Liver (tissue), 10 donors: ENCODE measurements at places on chromosomes 5 and 9. TPM values are rescaled to one million over a fixed set of nuclear protein-coding genes. Genes with fewer than 3 reads are reported as not detected.

Gene C1QTNF3
- 3.1 TPM for total RNA-seq

Gene ZFP2
- total RNA-seq: 0.50 TPM

Gene ZBED3
- 2.8 TPM for total RNA-seq

Gene GARIN3
- not detected for total RNA-seq

Gene MYO10
- total RNA-seq: 15.3 TPM

DNA sequence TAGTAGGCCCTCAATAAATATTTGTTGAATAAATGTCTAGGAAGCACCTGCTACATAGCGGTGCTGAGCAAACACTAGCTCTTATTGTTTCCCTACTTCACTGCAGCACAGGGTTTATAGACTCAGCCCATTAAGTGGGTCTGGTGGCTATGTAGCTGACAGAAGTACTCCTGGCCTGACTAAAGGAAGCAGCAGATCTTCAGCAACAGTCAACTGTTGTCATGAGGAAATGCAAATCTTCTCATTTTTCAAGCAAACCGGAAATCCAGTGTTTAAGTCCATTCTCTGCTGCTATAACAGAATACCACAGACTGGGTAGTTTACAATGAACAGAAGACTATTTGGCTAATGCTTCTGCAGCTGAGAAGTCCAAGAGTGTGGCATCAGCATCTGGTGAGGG is 2.8 kb upstream of the TEX10 start:
- H3K4me3 ChIP-seq: no peak overlapping the region
- no peaks in the 10 kb centered on the region for H3K27me3 ChIP-seq
- no peak for DNase-seq

DNA sequence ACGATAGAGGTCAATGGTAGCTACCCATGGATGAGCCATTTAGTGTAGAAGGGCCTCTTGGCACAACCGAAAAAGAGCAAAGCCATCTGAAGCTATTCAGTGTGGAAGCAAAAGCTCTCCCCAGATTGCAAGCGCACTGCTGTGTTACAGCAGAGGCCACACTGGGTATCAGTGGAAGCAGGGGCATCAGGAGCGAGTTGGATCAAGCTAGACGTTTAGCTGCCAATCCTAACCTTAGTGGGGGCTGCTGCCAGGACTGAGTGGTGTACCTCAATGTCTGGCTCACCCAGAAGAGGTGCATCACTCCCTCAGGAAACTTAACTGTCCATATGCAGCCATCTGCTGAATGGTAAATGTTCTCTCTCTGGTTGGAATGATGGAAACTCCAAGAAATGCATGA is 44.5 kb downstream of the RAPGEF1 start:
- no peaks in the 10 kb centered on the region for H3K27me3 ChIP-seq
- peaks cover 41% of the 10 kb centered on the region for H3K4me1 ChIP-seq
- H3K27ac ChIP-seq: no peak overlapping the region
- no peaks in the 10 kb centered on the region for H3K36me3 ChIP-seq

GRCh38 chr5:90446961-90447360 is 27.6 kb downstream of the MBLAC2 start:
- H3K4me3 ChIP-seq: no peak overlapping the region
- no peaks in the 10 kb centered on the region for H3K36me3 ChIP-seq
- no peak overlapping the region for H3K27ac ChIP-seq
- no peak for DNase-seq
- no peaks in the 10 kb centered on the region for H3K27me3 ChIP-seq
- H3K4me1 ChIP-seq: no peaks in the 10 kb centered on the region

- H3K36me3 ChIP-seq: no peaks in the 10 kb centered on the region
- no peaks in the 10 kb centered on the region for H3K27me3 ChIP-seq
- no peak overlapping the region for H3K4me3 ChIP-seq
Measured at GRCh38 chr9:69546265-69546664, 125.9 kb downstream of the APBA1 start.

GRCh38 chr5:146179696-146180095 is 2.8 kb downstream of the LARS1 start:
- no peaks in the 10 kb centered on the region for H3K27me3 ChIP-seq
- no peaks in the 10 kb centered on the region for H3K4me1 ChIP-seq
- H3K36me3 ChIP-seq: peaks cover 3% of the 10 kb centered on the region
- no peak for DNase-seq

DNA sequence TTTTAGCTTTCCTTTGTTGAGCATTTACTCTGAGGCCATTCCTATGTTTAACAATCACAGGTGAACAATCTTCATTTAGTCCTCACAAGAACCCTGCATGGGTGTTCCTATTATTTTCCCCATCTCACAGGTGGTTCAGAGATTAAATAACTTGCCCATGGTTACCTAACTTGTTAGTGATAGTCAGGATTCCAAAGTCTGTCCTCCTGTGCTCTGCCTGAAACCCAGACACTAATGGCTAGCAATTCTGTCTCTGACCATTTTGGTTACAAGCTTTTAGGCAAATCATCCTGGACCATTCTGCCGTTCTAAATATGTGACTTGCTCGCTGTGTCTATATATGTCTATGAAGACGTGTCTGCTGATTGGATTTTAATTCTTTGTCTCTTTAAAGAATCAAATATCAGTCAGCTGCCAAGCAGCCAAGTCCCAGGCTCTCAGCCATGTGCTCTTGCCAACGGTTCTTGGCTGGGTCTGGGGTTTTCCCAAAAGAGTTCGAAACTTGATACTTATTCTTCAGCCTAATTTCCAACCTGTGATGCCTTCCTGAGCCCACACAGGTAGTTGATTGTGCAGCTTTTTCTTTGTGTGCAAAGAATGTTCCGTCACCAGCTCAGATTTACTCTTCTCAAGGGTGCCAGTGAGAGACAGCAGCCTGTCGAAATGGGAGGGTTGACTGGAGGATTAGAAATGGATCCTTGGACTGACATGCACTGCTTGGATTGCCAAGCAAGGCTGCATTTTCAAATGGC is 121.7 kb downstream of the NREP start:
- no peaks in the 10 kb centered on the region for H3K27me3 ChIP-seq
- H3K27ac ChIP-seq: peak overlapping the region; percentile 91
- peaks cover 18% of the 10 kb centered on the region for H3K4me1 ChIP-seq
- no peaks in the 10 kb centered on the region for H3K36me3 ChIP-seq

- no peak overlapping the region for H3K27ac ChIP-seq
- no peak for DNase-seq
- H3K36me3 ChIP-seq: no peaks in the 10 kb centered on the region
- no peaks in the 10 kb centered on the region for H3K27me3 ChIP-seq
Measured at GRCh38 chr9:4421847-4422246, 68.4 kb upstream of the SLC1A1 start.

GRCh38 chr5:2750758-2751464 is 566 bp downstream of the IRX2 start:
- peaks cover 13% of the 10 kb centered on the region for H3K27me3 ChIP-seq
- no peak overlapping the region for H3K4me3 ChIP-seq
- H3K4me1 ChIP-seq: peaks cover 54% of the 10 kb centered on the region
- H3K36me3 ChIP-seq: no peaks in the 10 kb centered on the region

DNA sequence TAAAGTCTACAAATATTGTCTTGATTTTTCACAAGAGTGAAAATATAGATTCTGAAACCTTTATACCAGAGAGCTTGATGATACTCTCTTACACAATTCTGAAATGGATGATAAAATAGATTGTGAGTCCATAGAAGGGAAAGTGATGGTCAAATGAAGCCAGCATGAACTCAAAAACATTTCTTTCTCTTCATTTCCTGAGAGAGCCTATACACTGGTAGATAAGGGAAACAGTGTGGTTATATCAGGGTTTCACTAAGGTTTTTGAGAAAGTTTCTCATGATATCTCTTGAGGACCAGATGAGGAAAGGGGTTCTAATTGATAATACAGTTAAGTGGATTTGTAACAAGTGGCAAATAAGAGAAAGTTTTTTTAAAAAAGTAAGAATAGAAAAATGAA is 254.1 kb downstream of the PJA2 start:
- H3K27ac ChIP-seq: no peak overlapping the region
- H3K27me3 ChIP-seq: no peaks in the 10 kb centered on the region
- no peaks in the 10 kb centered on the region for H3K36me3 ChIP-seq
- peaks cover 2% of the 10 kb centered on the region for H3K4me1 ChIP-seq
- no peak for DNase-seq
- H3K4me3 ChIP-seq: no peak overlapping the region

DNA sequence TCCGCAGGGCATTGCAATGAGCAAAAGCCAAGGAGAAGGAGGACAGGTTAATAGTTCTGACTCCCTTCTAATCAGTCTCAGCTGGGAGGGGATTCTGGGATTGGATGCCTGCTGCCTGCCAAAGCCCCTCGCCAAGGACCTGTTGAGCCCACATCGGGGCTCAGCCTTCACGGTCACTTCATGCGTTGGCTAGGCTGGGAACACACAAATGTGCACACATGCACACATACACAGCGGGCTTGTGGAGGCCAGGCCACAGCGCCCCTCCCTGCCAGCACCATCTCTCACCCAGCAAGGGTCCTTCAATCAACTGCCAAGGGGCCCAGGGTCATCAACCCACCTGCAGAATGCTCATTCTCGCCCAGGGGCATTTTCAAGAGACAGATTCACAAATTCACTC is 113.9 kb downstream of the C5orf15 start:
- H3K27me3 ChIP-seq: no peaks in the 10 kb centered on the region
- no peak for DNase-seq
- no peaks in the 10 kb centered on the region for H3K4me1 ChIP-seq

GRCh38 chr5:160159991-160160792 is 40.9 kb upstream of the PWWP2A start:
- no peak overlapping the region for H3K27ac ChIP-seq
- DNase-seq: no peak
- H3K36me3 ChIP-seq: no peaks in the 10 kb centered on the region

- no peak for DNase-seq
- H3K27me3 ChIP-seq: no peaks in the 10 kb centered on the region
- no peak overlapping the region for H3K4me3 ChIP-seq
- H3K36me3 ChIP-seq: no peaks in the 10 kb centered on the region
- peaks cover 17% of the 10 kb centered on the region for H3K4me1 ChIP-seq
- no peak overlapping the region for H3K27ac ChIP-seq
Measured at GRCh38 chr5:113167985-113168384, 191.4 kb downstream of the DCP2 start.

DNA sequence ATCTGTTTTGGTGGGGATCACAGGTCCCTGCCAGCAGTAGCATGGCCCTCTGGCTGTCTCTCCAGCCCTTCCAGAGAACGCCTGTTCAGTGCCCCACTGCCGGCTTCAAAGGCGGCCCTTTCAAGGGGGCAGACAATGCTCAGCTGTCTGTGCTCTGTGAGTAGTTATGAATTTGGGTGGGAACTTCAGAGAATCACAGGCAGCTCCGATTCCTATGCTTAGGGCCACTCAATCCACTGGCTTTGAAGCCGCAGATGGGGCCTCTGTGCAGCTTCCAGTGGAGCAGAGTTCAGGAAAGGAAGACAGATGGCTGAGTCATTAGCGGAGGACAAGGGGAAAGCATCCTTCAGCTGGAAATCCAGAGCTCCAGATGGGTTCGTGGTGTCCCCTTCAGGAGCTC is 42.4 kb downstream of the NKX2-5 start:
- no peak overlapping the region for H3K27ac ChIP-seq
- H3K36me3 ChIP-seq: no peaks in the 10 kb centered on the region
- H3K4me1 ChIP-seq: no peaks in the 10 kb centered on the region
- no peaks in the 10 kb centered on the region for H3K27me3 ChIP-seq
- no peak overlapping the region for H3K4me3 ChIP-seq

GRCh38 chr9:97811533-97812246 is 41.3 kb upstream of the FOXE1 start:
- no peak overlapping the region for H3K4me3 ChIP-seq
- H3K36me3 ChIP-seq: no peaks in the 10 kb centered on the region
- no peaks in the 10 kb centered on the region for H3K4me1 ChIP-seq
- no peak for DNase-seq
- H3K27me3 ChIP-seq: no peaks in the 10 kb centered on the region
